Left lung (tissue), 14 donors: ENCODE measurements at places on chromosomes 7 and 10.

DNA sequence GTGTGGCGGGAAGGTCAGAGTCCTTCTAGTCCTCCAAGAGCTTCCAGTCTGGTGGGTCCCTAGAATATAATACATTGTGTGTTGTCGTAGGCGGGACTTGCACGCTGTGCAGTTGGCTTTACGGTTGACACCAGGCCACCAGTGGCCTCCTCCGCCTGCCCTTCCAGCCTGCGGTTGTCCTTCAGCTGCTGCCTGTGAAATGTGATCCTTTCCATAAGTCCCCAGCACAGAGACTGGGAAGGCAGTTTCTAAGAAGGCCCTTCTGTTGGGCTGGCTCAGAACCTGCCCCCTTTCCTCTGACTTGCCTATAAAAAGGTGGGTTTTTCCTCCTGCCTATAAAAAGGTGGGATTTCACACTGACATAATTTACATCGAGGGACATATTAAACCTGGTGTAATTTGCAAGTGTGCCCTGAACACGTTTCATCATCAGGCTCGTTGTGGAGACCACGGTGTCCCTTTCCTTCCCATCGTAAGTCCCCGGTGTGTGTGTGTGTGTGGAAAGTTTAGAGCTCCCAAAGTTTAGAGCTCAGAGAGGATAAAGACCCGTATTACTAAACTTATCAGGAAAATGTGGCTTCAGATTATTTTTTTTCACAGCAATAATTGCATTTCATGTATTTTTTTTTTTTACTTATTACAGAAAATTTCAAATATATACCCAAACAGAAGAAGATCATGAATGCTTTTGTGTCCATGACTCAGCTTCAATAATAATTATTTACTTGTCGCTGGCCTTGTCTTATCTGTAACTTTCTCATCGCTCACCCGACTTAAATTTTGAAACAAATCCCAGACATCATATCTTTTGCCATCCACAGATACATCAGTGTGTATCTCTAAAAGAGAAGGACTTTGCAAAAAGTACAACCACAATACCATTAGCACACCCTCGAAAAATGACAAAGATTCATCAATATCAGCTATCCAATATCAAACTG lies 45.1 kb downstream of the CUX1 start:
- peaks cover 42% of the 10 kb centered on the region for H3K4me1 ChIP-seq
- H3K27ac ChIP-seq = no peak overlapping the region
- H3K27me3 ChIP-seq = no peaks in the 10 kb centered on the region
- no peaks in the 10 kb centered on the region for H3K36me3 ChIP-seq
- DNase-seq = no peak

GRCh38 chr10:34010891-34011290 lies 676.4 kb upstream of the NRP1 start:
- H3K4me1 ChIP-seq = no peaks in the 10 kb centered on the region
- no peak for DNase-seq
- H3K36me3 ChIP-seq = no peaks in the 10 kb centered on the region
- no peaks in the 10 kb centered on the region for H3K27me3 ChIP-seq

GRCh38 chr10:62634576-62634975 lies 169.9 kb upstream of the ADO start:
- H3K36me3 ChIP-seq = no peaks in the 10 kb centered on the region
- H3K27ac ChIP-seq = peak overlapping the region; percentile 59
- DNase-seq = no peak
- H3K27me3 ChIP-seq = no peaks in the 10 kb centered on the region

DNA sequence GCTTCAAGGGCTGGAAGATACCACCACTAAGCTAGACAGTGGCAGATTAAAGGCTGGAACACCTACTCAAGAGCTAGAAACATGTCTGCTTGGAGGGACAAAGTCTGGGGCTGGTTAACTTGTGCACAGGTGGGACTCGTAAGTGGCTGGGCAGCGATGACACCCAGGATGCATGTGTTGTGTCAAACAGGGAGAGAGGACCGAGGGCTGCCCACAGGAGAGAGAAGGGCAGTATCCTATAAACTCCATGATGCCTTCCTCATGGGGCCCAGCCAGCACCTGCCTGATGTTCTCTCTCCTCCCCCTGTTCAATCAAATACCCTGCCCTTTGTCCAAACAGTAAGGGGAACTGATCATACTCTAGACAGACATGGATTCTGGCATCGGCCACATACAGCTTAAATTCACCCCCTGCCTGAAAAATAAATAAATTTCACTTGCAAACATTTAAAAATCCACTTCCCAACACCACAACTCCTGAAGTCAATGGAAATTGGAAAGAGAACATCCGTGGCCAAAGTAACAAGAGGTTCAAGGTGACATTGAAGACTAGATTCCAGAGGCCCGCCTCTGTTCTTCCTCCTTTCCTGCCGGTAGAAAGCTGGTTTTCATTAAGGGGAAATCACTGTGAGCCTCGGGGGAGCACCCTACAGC lies 50.6 kb downstream of the CHST15 start:
- H3K27ac ChIP-seq = no peak overlapping the region
- DNase-seq = no peak
- no peaks in the 10 kb centered on the region for H3K27me3 ChIP-seq
- no peaks in the 10 kb centered on the region for H3K36me3 ChIP-seq
- no peaks in the 10 kb centered on the region for H3K4me1 ChIP-seq
- no peak overlapping the region for H3K4me3 ChIP-seq

- no peak for DNase-seq
- no peaks in the 10 kb centered on the region for H3K36me3 ChIP-seq
These were observed 94.3 kb upstream of the DNAAF5 start for GRCh38 chr7:631964-632830.

DNA sequence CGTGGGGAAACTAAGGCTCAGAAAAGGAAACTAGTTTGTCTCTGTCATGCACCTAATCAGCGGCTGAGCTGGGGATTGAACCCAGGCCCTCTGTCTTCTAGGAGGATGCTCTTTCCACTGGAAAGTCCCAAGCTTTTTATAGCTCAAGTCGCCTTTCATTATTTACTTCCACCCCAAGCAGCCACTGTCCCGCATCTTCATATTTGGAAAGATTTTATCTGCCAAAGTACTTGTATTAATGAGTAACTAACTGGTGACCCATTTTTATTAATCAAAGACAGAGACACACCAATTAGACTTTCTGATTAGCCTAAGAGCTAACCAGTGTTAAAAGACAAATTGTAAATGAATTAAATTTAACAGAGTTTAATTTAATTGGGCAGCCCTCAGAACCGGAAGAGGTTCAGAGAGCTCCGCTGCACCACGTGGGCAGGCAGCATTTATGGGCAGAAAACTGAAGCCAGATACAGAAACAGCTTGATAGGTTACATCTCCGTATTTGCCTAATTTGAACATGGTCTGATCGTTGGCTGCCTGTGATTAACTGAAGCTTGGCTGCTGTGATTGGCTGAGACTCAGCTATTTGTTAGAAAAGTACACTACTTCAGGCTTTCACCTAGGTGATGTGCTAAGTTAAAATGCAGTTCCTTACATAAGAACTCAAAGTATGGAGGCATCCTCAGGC lies 78.5 kb upstream of the PDCD4 start:
- H3K27ac ChIP-seq = no peak overlapping the region
- H3K36me3 ChIP-seq = no peaks in the 10 kb centered on the region
- no peak overlapping the region for H3K4me3 ChIP-seq
- H3K27me3 ChIP-seq = no peaks in the 10 kb centered on the region

DNA sequence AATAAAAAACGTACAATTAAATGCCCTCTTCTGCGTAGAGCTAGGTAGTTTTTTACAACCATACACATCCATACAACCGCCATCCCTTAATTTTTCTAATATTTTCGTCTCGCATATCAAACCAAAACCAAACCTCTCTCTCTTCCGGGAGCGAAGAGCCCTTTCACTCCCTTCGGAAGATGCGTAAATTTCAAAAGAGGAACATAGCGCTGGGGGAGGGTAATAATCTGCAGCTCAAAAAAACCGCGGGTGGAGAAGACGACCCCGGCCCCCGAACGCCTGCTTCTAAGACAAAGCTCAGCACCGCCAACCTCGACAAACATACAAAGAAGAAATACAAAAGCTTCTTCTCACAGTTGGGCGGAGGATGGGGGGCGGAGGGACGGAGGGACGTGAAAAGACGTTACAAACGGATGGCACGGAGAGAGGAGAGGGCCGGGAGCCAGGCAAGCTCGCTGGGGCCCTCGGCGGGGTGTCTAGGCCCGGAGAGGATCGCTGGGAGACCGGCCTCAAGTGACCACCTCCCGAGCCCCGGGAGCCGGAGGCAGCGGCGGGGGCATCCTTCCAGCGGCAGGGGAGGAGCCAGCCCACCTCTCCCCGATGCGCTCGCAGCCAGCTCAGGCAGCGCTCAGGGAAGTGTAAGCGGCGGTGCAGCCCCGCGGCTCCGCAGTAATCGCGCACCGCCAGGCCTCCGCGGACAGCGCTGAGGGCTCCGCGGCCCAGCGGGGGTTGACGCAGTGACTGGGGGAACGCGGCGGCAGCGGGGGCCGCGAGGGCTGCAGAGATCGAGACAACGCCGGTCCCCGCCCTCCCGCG lies 851 bp downstream of the MKRN1 start:
- peaks cover 42% of the 10 kb centered on the region for H3K4me1 ChIP-seq
- H3K4me3 ChIP-seq = peak overlapping the region; percentile 100

- no peak overlapping the region for H3K27ac ChIP-seq
- no peaks in the 10 kb centered on the region for H3K27me3 ChIP-seq
- no peak overlapping the region for H3K4me3 ChIP-seq
- DNase-seq = no peak
- no peaks in the 10 kb centered on the region for H3K36me3 ChIP-seq
These were observed 72.9 kb upstream of the GRID1 start for GRCh38 chr10:86439544-86439943.

GRCh38 chr10:116891208-116891607 lies 41.9 kb downstream of the ENO4 start:
- H3K4me1 ChIP-seq = peaks cover 16% of the 10 kb centered on the region
- no peak overlapping the region for H3K27ac ChIP-seq
- peak; percentile 70 for DNase-seq

GRCh38 chr7:129166745-129167144 lies 21.7 kb upstream of the SMO start:
- no peak overlapping the region for H3K4me3 ChIP-seq
- peaks cover 7% of the 10 kb centered on the region for H3K4me1 ChIP-seq
- no peaks in the 10 kb centered on the region for H3K36me3 ChIP-seq

GRCh38 chr7:24346716-24347115 lies 62.7 kb downstream of the NPY start:
- H3K4me3 ChIP-seq = no peak overlapping the region
- no peaks in the 10 kb centered on the region for H3K36me3 ChIP-seq
- no peak overlapping the region for H3K27ac ChIP-seq
- no peaks in the 10 kb centered on the region for H3K27me3 ChIP-seq

DNA sequence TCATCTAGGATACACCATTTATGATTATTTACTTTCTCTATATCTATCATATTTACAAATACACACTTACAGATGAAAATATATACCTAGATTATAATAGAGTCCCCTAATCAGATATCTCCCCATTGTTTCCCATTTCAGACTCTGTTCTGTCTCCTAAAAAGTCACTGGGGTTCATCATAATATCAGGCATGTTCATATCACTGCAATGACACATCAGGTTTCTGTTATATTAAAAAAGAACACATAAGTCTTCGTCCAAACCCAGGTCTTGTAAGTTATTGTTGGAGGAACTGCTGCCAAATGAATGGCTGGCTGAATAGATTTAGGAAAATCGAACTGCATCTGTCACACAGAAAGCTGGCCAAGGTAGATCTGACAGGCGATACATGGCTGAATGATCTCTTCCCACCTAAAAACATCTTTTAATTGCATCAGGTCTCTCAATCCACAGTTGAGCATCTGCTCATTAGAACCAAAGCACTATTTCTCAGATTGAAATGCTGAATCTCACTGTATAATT lies 178.7 kb downstream of the CACNA2D1 start:
- no peak overlapping the region for H3K27ac ChIP-seq
- H3K36me3 ChIP-seq = no peaks in the 10 kb centered on the region
- H3K4me1 ChIP-seq = no peaks in the 10 kb centered on the region
- no peaks in the 10 kb centered on the region for H3K27me3 ChIP-seq
- no peak overlapping the region for H3K4me3 ChIP-seq

- H3K27me3 ChIP-seq = no peaks in the 10 kb centered on the region
- H3K36me3 ChIP-seq = no peaks in the 10 kb centered on the region
- no peak overlapping the region for H3K27ac ChIP-seq
- no peaks in the 10 kb centered on the region for H3K4me1 ChIP-seq
- no peak for DNase-seq
- H3K4me3 ChIP-seq = no peak overlapping the region
These were observed 10.9 kb upstream of the PFKP start for GRCh38 chr10:3056280-3057037.

DNA sequence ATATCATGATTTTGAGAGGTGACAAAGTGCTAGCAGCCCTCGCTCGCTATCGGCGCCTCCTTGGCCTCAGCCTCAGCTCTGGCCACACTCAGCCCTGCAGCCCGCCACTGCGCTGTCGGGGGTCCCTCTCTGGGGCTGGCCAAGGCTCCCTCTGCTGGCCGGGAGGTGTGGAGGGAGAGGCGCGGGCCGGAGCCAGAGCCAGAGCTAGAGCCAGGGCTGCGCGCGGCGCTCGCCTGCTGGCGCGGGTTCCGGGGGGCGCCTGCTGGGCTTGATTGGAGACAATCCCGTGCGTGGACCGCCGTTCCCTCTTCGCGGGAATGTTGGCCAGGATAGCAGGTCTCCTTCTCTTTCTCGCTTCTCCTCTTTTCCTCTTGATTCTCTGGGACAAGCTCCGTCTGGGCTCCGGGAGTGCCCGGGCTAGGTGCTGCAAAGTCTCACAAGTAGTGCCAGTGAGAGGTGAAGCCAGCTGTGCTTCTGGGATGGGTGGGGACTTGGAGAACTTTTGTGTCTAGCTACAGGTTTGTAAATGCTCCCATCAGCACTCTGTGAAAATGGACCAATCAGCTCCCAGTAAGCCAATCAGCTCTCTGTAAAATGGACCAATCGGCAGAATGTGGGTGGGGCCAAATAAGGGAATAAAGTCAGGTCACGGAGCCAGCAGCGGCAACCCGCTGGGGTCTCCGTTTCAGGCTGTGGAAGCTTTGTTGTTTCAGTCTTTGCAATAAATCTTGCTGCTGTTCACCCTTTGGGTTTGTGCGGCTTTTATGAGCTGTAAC lies 43.4 kb upstream of the ELMO1 start:
- H3K4me3 ChIP-seq = no peak overlapping the region
- H3K36me3 ChIP-seq = no peaks in the 10 kb centered on the region
- no peak overlapping the region for H3K27ac ChIP-seq
- no peaks in the 10 kb centered on the region for H3K27me3 ChIP-seq
